Stimulated activated CD8-positive, alpha-beta memory T cell treated with anti-CD3 and anti-CD28 coated beads, Interleukin-7, amount 100 ng/mL, for 24 hours (primary cell): ENCODE measurements at places on chromosomes 7 and 10.

DNA sequence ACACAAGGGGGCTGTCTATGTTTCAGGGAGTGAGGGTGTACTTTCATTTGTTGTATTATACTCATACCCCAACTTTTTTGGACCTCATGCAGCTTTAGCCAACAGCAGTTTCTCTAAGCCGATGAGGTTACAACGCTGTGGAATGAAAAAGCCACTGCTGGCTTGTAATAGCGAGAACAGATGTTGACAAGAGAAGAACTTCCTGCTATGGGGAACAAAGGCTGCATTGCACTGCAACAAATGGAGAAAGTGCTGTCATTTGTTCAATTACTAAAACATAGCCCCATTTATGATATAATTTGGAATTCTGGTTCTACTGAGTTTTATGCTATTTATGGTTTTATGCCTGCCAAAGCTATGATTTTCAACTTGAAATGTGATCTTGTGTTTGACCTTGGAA, 104.2 kb upstream of the TMEM72 start:
- no peak for DNase-seq

- no peak for DNase-seq
Observed at GRCh38 chr10:20274571-20274970, 458.3 kb downstream of the PLXDC2 start.

GRCh38 chr10:31657434-31657872, 271.2 kb downstream of the ARHGAP12 start:
- DNase-seq = no peak

DNA sequence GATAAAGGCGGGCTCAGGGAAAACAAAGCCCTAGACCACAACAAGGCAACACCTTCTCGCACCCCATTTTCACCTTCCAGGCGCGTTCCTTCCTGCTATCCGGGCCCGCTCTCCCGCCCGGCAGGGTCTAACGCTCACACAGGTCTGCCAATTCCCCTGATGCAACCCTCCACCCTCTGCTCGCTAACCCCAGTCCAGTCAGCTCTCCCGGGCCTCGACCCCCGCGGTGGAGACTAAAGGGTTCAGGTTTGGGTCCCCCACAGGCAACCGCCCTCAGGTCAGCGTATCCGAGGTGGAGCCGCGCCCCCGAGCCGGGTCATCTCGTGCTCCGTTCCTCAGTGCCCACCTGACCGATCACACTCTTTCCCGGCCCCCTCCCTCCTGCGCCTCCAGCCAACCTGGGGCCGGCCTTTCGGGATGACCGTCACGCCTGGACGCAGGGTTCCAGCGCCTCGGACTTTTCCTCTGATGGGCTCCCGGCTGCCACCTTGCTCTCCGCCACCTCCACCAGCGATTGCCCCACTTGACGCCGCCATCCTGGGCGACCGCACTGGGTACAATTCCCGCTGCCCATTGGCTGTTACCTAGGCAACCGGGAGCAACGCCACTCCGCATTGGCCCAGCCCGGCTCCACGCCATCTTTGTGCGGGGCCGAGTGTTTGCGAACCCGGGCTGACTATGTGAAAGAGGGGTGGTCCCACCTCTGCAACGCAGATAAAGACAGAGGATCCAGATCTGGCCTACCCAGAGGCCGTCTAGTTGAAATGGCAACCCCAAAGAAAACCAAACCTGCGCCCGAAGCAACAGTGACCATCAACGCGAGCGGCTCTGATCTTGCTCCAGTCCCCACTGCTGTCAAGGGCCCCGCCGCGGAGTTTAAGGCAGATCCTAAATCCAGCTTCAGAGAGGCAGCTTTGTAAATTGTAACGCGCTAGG, at the start of gene MORN4:
TSS of gene MORN4 (minus strand) at position 552 of the 936 bp plus-strand sequence. CDS start 13,847 bp downstream, outside the sequence.
- peak; percentile 80 for DNase-seq

- DNase-seq = no peak
Observed at GRCh38 chr10:35355971-35356724, 19.8 kb downstream of the CCNY start.

- DNase-seq = no peak
Observed at GRCh38 chr7:151489498-151489897, 30.2 kb downstream of the RHEB start.

DNA sequence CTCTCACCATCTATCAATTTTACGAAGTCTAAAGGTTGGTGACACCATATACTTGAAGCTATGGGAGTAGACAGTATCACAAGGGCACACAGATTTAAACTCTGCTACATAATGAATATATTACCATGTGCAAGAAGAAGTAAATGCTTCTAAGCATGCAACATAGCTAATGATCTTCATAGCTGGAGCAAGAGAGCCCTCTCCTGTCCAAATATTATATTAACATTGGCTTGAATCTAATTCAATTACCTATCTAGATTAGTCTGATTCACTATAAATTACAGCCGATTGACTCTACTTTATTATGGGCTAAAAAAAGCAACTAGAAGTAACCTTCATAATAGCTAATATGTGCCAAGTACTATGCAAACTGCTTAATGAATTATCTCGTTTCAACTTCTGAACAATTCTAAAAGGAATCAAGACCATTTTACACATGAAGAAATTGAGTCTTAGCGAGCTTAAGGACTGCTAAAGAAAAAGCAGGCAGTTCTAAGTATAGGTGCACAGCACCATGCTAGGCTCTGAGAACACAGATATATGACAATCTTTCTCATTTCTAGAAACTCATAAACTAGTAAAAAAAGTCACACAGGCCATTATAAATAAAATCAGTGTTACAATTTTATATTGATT, 21.9 kb downstream of the FRA10AC1 start:
- DNase-seq = no peak

- no peak for DNase-seq
Observed at GRCh38 chr7:42627626-42628025, 284.2 kb downstream of the C7orf25 start.

GRCh38 chr10:77482072-77482471, 155.5 kb downstream of the KCNMA1 start:
- no peak for DNase-seq

GRCh38 chr10:104574427-104574826, 66.7 kb upstream of the SORCS3 start:
- DNase-seq = no peak

GRCh38 chr10:19570120-19570519, 246.1 kb upstream of the PLXDC2 start:
- no peak for DNase-seq

DNA sequence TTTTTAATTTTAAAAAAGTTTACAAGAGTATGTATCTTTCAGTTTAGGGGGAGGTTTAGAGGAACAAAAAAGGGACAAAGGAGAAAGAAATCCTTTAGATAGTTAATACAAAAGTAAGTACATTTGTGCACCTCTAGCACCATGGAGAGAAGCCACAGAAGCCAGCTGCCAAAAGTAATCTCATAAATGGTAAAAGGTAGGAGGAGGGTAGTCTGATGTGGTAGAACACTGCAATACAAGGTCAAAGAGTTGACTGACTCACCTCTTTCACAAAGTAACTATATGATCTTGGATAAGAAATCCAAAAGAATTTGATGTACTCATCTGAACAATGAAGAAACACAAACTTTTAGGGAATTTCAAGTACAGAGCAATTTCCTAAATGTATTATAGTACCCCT, 68.1 kb downstream of the CNOT4 start:
- DNase-seq = no peak

GRCh38 chr10:79985481-79986072, 36.7 kb upstream of the SFTPD start:
- no peak for DNase-seq

GRCh38 chr7:144653449-144653848, 182.4 kb downstream of the TPK1 start:
- DNase-seq = no peak

DNA sequence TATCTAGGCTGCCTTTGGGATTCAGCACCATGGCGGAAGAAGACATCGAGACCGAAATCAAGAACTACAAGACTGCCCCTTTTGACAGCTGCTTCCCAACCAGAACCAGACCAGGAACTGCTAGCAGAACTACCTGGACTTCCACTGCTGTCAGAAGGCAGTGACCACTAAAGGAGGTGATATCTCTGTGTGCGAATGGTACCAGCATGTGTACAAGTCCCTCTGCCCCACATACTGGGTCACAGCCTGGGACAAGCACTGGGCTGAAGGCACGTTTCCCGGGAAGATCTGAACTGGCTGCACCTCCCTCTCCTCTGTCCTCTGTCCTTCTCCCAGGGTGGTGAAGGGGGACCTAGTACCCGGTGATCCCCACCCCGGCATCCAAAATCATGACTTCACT, 25.6 kb upstream of the PDIA4 start:
- no peak for DNase-seq

DNA sequence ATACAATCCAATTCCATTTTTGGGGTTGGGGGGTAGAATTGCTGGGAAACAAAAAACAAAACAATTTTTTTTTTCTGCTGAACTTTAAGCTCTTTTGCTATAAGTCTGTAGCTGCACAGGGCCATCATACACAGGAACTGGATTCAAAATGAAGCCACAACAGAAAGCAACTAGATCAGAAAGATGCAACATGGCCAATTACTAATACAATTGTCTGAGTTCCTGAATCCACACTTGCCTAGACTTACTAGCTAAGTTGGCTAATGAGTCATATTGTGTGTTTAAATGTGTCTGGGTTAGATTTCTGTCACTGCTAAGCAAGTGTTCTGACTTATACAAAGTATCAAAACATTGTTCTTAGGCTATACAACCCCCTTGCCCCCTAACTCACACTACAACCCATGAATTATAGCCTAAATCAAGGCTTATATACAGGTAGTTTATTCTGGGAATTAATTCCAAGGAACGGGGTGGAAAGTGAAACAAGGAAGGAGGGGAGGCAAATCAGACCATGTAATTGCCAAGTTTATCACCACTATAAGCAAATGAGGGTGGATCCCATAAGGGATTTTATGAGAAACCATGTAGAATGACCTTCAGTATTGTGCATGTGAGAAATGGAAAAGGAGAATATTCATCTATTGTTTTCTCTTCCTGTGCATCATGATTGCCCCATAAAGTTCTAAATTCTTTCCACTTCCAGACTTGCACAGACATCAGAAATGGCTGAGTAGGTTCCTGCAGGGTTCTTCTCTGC, 337.9 kb upstream of the SORCS1 start:
- DNase-seq = no peak

- DNase-seq = no peak
Observed at GRCh38 chr7:97871659-97872024, 566 bp downstream of the ASNS start.

GRCh38 chr10:48943096-48943495, 3.5 kb upstream of the LRRC18 start:
- DNase-seq = no peak

DNA sequence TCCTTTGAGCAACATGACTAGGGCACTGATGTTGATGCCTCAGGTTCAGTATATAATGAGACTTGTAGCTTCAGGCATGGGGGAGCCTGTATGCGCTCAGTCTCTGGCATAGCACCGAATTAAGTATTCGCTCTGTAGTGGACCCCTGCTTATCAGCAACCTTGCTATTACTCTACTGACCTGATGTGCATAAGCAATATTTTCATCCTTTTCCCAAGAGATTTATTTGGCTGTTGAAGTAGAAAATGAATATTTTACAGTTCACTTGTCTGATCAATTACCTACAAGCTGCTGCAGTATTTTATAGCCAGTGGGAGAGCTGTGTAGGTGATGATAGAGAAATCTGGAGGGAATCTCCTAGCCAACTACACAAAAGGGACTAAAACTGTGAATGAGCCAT, 781.6 kb upstream of the PHF14 start:
- no peak for DNase-seq

DNA sequence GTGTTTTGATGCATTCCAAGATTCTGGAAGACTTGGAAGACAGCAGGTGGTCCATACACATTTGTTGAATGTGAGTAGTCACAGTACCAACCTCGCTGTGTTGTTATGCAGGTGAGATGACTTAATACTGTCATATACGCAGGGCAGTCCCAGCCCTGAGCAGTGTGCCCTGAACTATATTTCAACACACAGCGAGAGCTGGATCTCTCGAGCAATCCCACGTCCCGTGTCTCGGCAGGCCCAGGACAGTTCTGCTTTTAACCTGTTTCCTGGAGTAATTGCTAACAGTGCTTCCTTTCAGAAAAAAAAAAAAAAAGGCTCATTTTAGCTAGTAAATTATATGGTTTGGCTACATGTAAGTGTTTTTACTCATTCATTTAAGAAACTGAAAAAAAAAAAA, 179.7 kb downstream of the PRKCQ start:
- DNase-seq = no peak

DNA sequence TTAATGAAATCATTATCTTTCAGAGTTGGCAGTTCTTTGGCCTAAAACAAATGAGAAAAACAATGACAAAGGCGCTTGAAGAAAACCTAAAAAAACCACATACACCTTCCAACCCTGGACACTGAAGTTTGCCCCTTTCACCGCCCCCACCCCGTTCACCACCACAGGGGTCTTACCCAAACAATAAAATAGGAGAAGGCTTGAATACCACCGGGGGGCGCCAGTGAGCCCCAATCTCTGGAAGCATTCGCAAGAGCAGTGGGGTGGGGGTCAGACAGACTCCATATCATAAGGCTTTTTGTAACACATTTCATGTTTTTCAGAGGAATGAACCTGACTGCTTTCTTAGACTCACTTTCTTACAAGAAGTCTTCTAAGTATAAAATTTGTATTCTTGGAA, 163.6 kb downstream of the PIP4K2A start:
- peak; percentile 55 for DNase-seq

- no peak for DNase-seq
Observed at GRCh38 chr10:33102071-33102470, 144.0 kb upstream of the ITGB1 start.

- no peak for DNase-seq
Observed at GRCh38 chr7:99622596-99622995, 5.8 kb downstream of the ZSCAN25 start.

- DNase-seq = no peak
Observed at GRCh38 chr10:132716691-132717490, 69.1 kb downstream of the NKX6-2 start.

DNA sequence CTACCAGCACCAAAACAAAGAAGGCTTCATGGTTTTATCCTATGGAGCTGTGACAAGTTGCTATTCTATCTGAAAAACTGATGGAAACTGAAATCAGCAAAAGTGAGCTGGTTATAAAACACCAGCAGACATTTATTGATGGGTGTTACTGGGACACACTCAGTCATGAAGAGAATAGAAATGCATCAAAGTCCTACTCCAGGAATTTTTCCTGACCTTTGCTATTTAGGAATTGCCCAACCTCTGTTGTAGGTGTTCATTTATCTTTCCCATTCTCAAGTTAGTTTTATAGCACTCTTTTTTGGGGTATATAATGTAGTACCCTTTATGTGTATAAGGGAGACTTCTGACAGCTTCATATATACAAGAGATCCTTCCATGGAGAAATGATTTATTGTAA, 533.2 kb downstream of the REEP3 start:
- no peak for DNase-seq

GRCh38 chr10:42816912-42817311, 34.3 kb downstream of the BMS1 start:
- DNase-seq = no peak

GRCh38 chr7:99786726-99787335, 2.8 kb upstream of the CYP3A4 start:
- DNase-seq = no peak
